ENCODE measurements at places on chromosomes 1 and 21. TPM values are rescaled to one million over a fixed set of nuclear protein-coding genes. Genes with fewer than 3 reads are reported as not detected.

Gene OR6F1
- not detected for polyA plus RNA-seq

Gene HS2ST1
- 19.2 TPM for polyA plus RNA-seq

Gene EDN2
- polyA plus RNA-seq = not detected

Gene SPOCD1
- 44.8 TPM for polyA plus RNA-seq

Gene SF3B4
- polyA plus RNA-seq = 41.2 TPM

Gene AIRE
- polyA plus RNA-seq = not detected

Gene MTARC2
- 14.5 TPM for polyA plus RNA-seq

Gene LINGO4
- polyA plus RNA-seq = not detected

Gene SHCBP1L
- not detected for polyA plus RNA-seq

Gene RNU1-4
- not detected for polyA plus RNA-seq

Gene FMO3
- 148 TPM for polyA plus RNA-seq

Gene AVPR1B
- polyA plus RNA-seq = not detected

Gene LCE6A
- not detected for polyA plus RNA-seq

Gene GJA9
- polyA plus RNA-seq = not detected

Gene RGS13
- 0.10 TPM for polyA plus RNA-seq

Gene ZNF683
- not detected for polyA plus RNA-seq

Gene IFNLR1
- not detected for polyA plus RNA-seq

Gene CD52
- polyA plus RNA-seq = 0.28 TPM

Data from fibroblast of lung (primary cell).